ENCODE measurements at places on chromosomes 13 and 19.
A peak's percentile ranks its signal among the peaks of the same experiment; 100 is the strongest.

DNA sequence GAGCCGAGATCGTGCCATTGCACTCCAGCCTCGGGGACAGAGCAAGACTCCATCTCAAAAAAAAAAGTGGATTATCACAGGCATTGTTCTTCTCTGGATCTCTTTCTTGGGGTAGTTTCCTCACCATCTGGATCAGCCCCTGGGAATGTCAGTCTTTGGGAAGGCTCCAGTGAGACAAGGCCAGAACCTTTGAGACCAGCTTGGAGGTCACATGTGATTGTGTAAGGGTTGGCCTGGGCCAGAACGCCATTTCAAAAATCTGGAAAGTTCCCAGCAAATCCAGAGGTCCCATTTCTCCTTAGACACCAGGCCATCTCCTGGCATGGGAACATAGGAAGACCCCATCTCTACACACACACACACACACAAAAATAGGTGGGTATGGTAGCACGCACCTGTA, 14.2 kb upstream of the ANGPTL8 start:
- DNase-seq = no peak

- peak; percentile 54 for DNase-seq
These were observed 62.3 kb downstream of the ITGBL1 start for GRCh38 chr13:101514695-101515275.

- no peak for DNase-seq
These were observed 151.8 kb upstream of the TMTC4 start for GRCh38 chr13:100826441-100826840.

DNA sequence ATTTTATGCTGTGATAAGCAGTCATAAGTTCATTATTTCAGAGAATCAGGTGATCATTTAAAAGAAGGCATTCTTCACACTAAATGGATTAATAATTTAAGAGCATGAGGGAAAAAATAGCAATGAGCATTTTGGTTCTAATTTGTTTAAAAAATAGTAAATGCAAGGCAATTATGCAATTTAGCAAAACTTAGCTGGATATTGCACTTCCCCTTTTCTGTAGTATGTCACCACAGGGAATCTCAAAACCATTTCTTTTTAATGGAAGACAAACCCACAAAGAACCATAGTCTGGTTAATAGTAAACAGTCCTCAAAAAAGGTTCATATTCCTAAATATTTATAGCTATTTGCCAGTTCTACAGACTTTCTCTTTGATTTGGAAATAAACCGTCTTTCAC, 30.2 kb downstream of the COG6 start:
- DNase-seq = peak; percentile 39

DNA sequence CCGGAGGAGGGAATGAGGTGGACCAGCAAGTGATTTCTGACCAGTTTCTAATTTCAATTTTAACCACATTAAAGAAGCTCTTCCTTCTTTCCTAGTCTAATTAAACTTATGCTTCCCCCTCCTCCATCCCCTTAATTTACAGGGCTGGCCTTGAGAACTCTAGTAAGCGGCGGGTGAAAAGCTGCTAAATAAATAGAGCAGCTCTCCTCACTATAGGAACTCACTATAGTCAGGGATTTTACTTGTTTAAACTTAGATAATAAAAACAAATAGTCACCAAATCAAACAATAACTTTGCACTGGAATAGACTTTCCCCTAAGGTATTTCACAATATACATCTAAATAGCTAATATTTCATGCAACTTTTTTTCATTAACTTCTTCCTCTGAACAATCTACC, 1838.2 kb upstream of the PRR20A start:
- no peak for DNase-seq

- DNase-seq = peak; percentile 62
These were observed 44.4 kb upstream of the USE1 start for GRCh38 chr19:17170538-17171297.

DNA sequence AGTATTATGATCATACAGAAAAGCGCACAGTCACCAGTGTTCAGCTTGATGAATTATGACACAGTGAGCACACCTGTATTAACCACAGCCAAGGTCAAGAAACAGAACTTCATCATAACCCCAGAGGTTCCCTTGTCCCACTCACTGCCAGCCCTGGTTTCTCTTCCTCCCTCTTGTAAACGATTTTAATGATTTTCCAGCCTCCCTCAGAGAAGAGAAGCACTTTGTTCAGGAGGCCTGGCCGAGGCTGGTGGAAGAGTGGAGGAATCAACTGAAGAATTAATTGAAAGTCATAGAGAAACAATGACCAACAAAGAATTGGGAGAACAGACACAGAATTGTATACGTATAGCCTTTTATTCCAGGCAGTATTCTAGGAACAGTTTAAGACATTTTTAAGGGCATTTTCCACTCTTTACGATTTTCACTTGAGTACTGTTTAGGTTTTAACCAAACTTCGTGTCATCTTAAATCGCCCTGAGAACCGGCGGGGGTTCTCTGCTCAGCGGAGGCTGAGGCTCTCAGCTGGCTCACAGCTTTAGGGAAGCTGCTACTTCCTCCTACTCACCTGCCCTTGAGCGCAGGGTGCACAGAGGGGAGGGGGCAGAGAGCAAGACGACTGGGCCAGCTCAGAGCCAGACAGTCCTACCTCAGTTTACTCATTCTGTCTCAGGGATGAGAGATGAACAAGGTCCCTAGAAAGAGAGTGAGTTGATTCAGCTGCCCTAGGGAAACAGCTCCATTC, 108.6 kb downstream of the AKAP11 start:
- DNase-seq = no peak

- no peak for DNase-seq
These were observed 227.5 kb downstream of the DCT start for GRCh38 chr13:94251831-94252608.

- peak; percentile 58 for DNase-seq
These were observed 6.5 kb upstream of the LIPE start for GRCh38 chr19:42433503-42434260.

DNA sequence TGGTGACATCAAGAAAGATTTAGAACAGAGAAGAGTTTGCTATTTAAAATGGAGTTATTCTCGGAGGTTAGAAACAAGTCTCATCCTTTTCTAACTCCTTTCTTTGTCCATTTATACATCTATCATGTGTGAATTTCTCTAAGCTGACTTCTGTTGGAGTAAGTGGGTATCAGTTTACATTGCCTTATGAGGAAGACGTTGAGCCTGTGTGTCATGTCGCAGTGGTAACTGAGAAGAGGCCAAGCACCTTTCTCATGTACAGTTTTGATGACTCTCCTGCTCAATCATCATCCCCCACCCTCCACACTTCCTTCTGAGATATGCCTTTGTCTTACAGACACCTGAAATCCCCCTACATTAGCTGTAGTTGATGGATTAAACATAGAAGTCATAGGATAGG, 624.8 kb downstream of the LIG4 start:
- no peak for DNase-seq

GRCh38 chr13:103638706-103639105, 572.5 kb upstream of the SLC10A2 start:
- DNase-seq = no peak

DNA sequence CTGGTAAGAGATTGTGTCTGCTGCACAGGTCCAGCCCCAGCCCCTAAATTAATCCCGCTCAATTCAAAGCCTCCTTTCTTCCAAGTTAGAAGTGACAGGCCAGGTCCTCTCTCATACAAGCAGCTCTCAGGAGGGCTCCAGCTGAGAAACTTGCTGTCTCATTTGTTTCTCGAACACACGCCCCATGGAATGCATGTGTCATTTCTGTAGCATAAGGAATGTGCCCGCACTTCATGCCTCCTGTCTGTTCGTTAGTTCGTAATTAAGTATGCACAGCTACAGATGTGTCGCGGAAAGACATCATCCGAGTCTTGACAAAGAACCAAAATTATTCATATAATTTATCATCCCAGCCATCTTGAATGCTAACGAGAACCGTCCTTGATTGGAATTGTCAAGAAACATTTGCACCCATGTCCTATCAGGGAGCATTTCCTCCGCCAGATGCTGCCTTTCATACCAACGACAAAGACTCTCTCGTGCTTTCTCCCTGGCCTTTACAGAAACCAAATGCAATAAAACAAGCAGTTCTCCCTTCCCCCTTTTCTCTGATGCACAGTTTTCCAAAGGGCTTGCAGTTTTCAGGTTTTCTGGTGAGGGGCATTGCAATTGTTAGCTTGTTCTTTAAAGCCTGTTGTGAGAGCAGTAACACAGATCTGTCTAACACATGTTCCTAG, 133.5 kb downstream of the UQCRFS1 start:
- no peak for DNase-seq
